Esophagus squamous epithelium (tissue), 5 donors: ENCODE measurements at places on chromosomes 4 and X.
A peak's percentile ranks its signal among the peaks of the same experiment; 100 is the strongest.

DNA sequence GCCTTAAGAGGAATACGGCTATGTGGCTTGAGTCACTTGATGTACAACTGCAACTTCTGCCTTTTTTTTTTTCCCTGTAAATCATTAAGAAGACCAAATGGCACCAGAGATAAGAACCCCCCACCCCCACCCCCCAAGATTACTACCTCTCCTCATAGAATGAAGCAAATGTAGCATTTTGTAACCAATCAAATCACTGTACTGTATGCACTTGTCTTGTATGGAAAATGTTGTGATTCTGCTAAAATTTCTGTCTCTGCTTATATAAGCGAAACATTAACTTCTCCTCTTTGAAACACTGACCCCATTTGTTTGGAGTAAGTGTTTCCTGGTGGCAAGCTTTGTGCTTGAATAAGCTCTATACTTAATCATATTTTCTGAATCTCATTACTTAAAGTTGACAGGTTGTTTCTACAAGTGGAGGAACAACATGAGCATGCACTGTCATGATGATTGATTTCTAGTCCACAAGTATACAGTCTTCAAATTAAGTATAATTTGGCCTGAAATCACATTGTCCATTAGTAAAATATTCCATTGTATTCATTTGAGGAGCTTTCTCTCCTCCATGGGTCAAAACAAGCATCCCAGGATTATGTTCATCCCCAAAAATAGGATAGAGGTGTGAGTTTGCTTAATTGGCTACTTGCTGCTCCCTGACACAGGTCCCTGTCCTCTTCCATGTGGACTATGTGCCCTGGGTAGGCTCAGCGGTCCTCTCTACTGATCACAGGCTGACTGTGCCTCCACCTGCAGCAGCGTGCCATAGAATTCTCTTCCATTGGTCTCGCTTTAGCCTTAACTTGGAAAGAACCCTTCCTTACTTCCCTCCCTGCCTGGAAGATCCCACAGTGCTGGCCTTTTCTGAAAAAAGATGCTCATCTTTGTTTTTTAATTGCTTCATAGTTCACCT is 104.0 kb upstream of the BMP2K start:
- no peaks in the 10 kb centered on the region for H3K36me3 ChIP-seq
- peak overlapping the region; percentile 31 for H3K27ac ChIP-seq
- no peaks in the 10 kb centered on the region for H3K27me3 ChIP-seq
- DNase-seq = no peak
- peaks cover 7% of the 10 kb centered on the region for H3K4me1 ChIP-seq

DNA sequence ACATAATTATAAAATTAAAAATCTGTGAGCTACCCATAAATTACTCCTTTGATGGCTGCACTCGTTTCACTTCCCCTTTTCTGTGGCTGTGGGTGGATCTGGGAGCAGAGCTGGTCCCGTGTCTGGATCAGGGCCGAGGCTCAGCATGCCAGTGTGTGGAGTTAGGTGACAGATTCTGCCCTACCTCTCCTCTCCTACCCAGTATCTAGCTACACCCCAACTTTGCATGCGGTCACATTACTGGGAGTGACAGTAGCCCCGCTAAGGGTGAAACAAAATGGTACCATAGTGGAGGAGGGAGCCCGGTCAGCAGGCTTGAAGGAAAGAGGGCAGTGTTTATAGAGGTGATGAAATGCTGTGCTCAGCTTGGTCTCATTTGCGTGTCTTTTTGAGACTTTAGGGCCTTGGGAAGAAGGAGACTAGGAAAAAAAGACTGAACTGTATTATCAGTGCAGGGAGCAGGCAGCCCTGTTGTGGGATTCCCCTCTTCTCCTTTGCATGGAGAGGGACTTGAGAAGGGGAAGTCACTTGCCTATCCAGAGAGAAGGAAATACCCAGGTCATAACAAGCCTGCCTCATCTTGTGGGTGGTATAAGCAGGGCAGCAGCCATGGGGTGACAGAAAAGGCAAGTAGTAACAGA is 48.4 kb downstream of the ARHGAP10 start:
- peaks cover 7% of the 10 kb centered on the region for H3K4me1 ChIP-seq
- H3K27me3 ChIP-seq = no peaks in the 10 kb centered on the region
- no peaks in the 10 kb centered on the region for H3K36me3 ChIP-seq
- DNase-seq = no peak
- peak overlapping the region; percentile 48 for H3K27ac ChIP-seq

DNA sequence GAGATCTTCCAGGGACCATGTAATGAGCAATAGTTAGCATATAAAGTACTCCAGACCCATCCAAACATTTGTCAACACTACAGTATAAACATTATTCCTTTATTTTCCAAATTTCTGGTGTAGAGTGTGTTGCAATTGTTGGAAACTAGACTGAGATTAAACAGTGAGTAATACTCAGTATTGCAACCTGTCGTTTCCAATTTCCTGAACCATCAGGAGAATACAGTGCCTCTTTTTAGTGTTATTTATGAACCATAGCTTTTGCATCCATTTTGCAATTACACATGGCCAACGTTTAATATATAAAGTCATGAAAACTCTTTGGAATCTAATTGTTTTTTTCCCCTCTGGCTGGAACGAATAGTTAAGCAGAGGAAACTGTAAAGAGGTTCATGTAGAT is 58.3 kb upstream of the DHRSX start:
- DNase-seq = no peak
- no peak overlapping the region for H3K27ac ChIP-seq
- H3K4me3 ChIP-seq = no peak overlapping the region
- no peaks in the 10 kb centered on the region for H3K4me1 ChIP-seq
- peaks cover 6% of the 10 kb centered on the region for H3K27me3 ChIP-seq

GRCh38 chr4:168765726-168766125 is 244.3 kb downstream of the CBR4 start:
- peaks cover 51% of the 10 kb centered on the region for H3K4me1 ChIP-seq
- H3K27ac ChIP-seq = peak overlapping the region; percentile 76
- DNase-seq = no peak
- H3K4me3 ChIP-seq = no peak overlapping the region

DNA sequence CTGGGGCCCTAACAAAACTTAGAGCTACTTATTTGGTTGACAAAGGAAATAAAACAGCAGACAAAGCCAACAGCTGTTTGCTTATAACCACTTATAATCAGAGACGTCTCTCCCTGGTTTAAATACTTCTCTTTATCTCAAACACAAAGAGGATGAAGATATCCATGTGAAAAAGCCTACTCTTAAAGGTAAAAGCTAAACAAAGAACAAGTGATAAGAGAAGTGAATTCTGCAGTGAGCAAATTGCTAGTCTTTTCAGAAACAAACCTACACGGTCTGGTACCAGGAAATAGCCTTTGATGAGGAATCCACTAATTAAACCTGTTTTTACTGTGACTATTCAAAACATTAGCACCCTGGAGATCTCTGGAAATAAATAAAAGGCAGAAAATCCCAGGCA is 46.7 kb downstream of the GRIA3 start:
- DNase-seq = no peak
- H3K27ac ChIP-seq = no peak overlapping the region
- H3K4me1 ChIP-seq = no peaks in the 10 kb centered on the region
- no peaks in the 10 kb centered on the region for H3K36me3 ChIP-seq
- no peak overlapping the region for H3K4me3 ChIP-seq
- no peaks in the 10 kb centered on the region for H3K27me3 ChIP-seq
